ENCODE measurements at places on chromosomes 3 and 15.

DNA sequence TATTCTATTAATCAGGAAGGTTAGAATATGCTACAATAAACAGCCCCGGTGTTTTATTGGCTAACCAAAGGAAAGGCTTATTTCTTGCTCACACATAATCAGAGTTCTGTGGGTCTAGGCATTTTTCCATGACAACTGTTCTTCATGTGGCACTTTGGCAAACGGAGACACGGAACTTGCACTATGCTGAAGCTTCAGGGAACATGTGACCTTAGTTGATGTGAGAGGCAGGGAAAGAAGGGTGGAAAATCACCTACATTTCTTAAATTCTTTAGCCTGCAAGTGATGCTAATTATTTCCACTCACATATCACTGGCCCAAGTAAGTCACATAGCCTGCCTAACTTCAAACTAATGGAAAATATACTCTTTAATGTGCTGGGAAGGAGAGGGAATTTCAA is 344.6 kb downstream of the SV2B start:
- DNase-seq, result no peak

DNA sequence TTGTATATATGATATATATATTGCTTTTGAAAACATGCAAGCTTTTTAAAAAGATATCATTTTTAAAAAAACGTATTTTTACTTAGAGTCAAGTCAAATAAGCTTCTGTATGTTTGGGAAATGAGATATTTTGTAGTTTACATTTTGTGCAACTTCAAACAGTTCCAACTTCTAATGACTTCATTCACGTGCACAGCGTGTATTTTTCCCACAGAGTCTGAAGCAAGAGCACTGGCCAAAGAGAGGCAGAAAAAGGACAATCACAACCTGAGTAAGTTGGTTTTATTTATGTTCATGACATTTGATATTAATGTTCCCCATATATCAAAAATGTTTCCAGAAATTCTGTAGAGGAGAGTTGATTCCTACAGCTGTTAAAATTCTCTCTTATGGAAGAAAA is 47.9 kb upstream of the SAMMSON start:
- DNase-seq, result no peak

DNA sequence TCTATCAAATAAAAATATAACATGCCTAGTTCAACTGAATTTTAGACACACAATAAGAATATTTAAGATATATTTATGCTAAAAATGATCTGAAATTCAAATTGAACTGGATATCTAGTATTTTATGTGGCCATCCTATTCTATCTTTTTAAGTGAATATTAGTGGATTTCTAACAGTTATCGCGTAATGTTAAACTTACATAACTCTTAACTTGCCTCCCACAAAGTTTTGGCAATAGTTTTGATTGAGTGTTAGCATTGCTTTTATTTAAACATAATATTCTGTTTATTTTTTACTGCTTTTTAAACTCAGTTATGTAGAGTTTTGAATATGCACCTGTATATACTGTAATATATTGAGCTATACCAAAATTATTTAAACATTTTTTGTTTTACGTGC is 1279.5 kb downstream of the OTOL1 start:
- DNase-seq, result no peak

GRCh38 chr15:76368122-76368621 is 31.6 kb downstream of the ISL2 start:
- DNase-seq, result peak; percentile 20

GRCh38 chr15:98671060-98672008 is 23.0 kb downstream of the IGF1R start:
- DNase-seq, result peak; percentile 45

- DNase-seq, result no peak
Measured at GRCh38 chr3:8945890-8946600, 17.2 kb downstream of the RAD18 start.

DNA sequence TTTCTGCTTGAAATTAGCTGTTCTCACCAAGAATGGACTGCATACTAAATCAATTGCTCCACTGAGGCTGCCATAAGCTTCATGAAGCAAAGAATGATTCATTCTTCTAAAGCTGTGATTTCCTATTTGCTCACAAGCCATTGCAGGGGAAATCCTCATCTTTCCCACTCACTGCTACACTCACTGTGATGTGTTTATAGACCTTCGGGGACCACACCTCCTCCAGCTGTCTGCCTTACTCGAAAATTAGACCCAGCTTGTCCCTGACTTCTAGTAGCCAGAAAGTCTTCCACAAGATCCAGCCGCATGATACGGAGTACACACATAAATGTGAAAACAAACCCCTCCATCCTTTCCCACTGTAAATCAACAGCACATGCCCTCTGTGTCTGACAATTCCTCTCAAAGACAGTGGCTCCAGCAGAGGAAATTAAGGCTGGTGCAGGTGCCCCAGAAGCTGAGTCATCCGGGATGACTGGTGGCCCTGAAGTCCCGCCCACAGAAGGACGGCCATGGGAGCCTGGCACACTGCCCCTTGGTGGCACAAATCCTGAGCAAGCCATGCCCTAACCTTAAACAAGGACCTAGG is 172.0 kb downstream of the STT3B start:
- peak; percentile 56 for DNase-seq

DNA sequence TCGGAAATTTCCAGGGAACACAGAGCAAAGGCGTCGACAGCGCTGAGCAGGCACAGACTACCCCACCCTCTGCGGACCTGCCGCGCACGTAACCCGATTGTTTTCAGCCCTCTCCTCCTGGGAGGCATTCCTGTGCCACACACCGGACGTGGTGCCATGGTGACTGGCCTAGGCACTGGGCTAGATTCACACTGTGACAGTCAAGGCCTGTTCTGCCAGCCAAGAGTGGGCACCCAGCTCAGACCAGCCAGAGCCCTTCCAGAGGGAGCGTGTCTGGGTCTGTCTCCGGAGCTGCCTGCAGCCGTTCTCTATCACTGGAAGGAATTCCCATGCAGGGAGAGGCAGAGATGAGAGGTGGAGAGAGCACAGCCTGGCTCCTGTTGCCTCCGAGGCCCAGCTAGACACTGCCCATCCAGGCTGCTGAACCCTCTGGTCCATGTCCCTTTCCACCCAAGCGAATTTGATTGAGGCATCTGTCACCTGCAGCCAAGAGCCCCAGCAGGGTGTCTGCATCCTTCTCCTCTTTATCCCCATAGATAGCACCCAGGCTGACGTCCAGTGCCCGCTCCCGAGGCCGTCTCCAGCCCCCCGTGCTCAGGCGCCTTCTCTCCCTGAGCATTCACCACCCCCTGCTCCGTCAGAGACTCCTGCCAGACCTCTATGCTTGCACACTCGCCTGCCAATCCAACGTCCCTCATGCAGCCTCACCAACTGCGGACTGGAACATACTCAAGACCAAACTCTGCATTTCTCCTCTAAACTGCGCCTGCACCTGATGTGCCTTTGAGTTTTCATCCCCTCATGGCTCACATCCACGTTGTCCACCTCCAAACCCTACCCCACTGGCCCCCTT is 267.5 kb downstream of the OCA2 start:
- no peak for DNase-seq

DNA sequence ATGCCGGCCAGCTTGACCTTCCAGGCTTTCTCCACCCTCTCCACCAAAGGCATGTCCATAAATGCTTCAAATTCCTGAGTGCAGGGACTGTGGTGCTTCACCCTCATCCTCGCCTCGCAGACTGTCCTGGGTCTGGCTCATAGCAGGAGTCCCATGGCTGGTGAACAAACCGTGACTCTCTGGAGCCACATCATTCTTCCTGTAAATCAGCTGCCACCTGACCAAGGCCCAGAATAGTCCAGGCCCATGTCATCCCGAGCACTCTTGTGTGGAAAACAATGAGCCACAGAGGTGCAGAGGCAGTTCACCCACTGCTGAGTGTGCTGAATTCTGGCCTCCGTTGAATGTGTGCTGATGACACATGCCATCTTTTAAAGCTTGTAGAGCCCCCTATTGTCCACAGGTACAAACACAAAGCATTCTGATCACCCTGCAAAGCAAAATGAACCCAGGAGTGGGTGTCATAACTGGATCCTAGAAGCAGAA is 68.6 kb downstream of the ABHD5 start:
- DNase-seq, result peak; percentile 85

- no peak for DNase-seq
Measured at GRCh38 chr3:105722943-105723556, 145.8 kb downstream of the CBLB start.

DNA sequence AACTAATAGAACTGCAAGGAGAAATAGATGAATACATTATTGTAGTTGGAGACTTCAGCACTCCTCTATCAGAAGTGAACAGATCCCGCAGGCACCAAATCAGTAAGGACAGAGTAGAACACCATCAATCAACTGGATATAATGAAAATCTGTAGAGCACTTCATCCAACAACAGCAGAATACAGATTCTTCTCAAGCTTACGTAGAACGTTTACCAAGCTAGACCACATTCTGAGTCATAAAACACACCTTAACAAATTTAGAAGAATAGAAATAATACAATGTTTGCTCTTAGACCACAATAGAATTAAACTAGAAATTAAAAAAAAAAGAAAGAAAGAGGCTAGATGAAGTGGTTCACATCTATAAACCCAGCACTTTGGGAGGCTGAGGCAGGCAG is 70.7 kb upstream of the NEDD4 start:
- no peak for DNase-seq

- DNase-seq, result no peak
Measured at GRCh38 chr3:66224220-66224619, 3.4 kb downstream of the SLC25A26 start.

GRCh38 chr3:71565976-71566375 is 17.6 kb downstream of the FOXP1 start:
- no peak for DNase-seq

DNA sequence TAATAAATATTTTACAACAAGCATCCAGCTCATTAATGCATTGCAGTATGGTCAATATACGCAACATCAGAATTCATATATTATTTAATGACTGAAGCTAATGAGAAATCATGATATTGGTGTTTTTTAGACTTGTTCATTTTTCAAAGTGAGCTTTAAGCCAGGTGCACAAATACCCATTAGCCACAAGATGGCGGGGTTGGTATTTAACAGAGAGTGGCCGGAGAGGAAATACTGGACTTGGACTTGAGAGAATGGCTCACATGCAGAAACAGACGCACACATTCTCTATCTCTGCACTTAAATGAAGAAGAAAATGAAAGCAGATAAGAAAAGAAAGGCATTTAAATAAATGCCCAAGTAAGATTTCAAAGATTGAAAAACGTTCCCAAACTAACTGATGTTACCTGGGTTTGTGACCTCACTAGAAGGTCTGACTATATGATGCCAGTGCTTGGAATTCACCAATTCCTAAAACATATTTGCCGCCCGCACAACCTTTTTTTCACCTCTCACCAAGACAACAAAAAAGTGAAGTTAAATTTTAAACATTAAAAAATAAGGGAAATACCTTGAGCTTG is 21.2 kb upstream of the CRBN start:
- DNase-seq, result peak; percentile 68

GRCh38 chr15:40392986-40393948 is 10.7 kb downstream of the KNSTRN start:
- no peak for DNase-seq

DNA sequence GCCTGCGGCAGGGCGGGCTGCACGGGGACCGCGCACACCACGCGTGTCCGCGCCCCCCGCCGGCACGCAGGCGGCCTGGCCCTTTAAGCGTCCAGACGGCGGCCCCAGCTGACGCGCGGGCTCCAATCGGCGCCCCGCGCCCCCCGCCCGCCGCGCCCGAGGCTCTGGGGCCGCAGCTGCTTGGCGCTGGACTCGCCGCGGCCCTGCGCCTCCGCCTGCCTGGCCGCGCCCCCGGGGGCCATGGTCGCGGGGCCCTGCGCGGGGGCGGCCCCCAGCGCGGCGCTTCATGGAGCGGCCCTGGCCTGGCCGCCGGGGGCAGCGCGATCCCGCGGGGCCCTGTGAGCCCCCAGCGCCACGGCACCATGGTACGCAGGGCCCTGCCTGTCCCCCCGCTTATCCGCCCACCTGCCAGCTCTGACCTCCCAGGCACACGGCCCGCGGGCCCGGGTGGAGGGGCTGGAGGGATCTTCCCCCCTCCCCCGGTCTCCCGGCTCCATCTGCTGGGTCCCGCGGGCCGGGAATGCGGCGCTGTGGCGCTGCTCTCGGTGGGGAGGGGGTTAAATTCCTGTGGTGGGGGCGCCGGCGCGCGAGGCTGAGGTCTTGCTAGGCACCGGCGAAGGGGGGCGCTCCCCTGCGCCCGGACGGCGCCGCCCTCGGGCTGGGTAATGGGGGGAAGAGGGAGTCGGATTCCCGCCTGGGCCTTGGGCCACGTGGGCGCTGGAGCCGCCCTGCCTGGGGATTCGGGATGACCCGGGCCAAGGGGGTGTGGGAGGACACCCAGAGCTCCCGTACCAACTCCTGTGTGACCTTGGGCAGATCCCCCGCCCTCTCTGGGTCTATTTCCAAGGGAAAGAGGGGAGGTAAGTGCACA is 1.1 kb downstream of the ZBTB47 start:
- DNase-seq, result peak; percentile 62

DNA sequence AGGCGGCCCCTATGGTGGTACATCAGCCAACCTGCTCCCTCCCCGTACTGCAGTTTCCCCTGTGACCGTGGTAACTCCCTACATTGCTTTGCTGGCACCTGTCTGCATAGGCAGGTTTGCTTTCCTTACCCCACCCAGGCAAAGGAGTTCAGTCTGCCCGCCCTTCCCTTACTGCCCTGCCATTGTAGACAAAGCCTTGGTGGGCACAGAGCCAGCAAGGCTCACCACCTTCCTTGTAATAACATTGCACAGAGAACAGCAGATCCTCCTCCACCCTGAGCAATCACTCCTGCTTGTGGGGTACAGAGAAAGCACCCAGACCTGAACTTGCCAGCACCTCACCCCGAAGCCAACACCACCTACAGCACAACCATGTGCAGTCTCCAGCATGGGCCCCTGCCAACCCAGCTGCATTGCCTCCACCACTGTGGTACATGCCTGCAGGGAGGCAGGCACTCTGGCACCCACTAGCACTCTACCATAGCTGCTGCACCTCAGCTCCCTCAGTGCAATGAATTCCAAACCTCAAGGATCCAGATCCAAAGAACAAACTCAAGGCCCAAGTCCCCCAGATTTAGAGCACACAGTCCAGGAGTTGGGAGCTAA is 192.7 kb upstream of the KCNMB2 start:
- DNase-seq, result no peak

- no peak for DNase-seq
Measured at GRCh38 chr3:72903004-72903403, 15.2 kb downstream of the GXYLT2 start.

- peak; percentile 49 for DNase-seq
Measured at GRCh38 chr15:84725001-84725491, 9.1 kb upstream of the SEC11A start.

GRCh38 chr3:136819731-136820679 is 1.1 kb downstream of the SLC35G2 start:
- peak; percentile 48 for DNase-seq

DNA sequence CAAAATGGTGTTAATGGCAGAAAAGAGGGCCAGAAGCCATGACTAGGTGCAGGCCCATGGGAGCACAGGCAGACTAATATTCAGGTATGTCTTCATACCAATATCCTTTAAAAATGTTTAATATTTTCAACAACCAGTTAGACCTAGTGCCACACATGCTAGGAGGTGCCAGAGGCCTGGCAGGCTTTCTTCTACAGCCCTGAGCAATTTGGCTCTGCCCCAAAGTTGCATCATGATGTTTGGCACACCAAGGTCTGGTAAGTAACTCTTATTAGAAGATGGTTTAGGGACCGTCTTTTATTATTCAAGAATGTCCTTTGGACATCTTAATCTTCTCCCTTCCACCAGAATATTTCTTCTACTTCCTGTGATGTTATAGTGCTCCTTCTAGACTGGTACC is 34.8 kb downstream of the MITF start:
- DNase-seq, result no peak

- DNase-seq, result peak; percentile 87
Measured at GRCh38 chr3:58271901-58272501, 34.0 kb upstream of the RPP14 start.

Measured in lung microvascular endothelial cell (primary cell).